ENCODE measurements at places on chromosomes 2 and 18.

DNA sequence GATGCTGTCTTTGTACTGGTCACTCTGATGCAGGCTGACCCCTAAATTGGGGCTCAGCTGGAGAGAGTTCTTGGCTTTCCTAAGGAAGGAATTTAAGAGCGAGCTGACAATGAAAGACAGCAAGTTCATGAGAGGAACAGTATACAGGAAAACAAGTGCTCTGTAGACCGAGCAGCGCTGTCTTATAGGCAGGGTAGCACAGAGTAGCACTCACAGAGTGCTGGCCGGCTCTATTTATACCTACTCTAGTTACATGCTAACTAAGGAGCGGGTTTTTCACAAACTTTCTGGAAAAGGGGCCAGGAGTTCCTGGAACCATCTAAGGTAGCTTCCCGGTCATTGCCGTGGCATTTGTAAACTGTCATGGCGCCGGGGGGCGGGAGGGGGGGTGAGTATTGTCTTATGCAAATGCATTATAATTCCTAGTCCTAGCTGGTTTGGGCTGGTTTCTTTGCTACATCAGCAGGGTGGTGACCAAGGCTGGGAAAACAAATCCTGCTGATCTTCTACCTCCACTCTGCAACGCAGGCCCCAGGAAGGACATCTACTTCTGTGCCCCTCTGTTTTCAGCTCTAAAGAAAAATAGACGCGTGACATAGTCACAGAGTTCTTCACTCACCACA is 31.6 kb upstream of the MAP3K20 start:
- DNase-seq: no peak

DNA sequence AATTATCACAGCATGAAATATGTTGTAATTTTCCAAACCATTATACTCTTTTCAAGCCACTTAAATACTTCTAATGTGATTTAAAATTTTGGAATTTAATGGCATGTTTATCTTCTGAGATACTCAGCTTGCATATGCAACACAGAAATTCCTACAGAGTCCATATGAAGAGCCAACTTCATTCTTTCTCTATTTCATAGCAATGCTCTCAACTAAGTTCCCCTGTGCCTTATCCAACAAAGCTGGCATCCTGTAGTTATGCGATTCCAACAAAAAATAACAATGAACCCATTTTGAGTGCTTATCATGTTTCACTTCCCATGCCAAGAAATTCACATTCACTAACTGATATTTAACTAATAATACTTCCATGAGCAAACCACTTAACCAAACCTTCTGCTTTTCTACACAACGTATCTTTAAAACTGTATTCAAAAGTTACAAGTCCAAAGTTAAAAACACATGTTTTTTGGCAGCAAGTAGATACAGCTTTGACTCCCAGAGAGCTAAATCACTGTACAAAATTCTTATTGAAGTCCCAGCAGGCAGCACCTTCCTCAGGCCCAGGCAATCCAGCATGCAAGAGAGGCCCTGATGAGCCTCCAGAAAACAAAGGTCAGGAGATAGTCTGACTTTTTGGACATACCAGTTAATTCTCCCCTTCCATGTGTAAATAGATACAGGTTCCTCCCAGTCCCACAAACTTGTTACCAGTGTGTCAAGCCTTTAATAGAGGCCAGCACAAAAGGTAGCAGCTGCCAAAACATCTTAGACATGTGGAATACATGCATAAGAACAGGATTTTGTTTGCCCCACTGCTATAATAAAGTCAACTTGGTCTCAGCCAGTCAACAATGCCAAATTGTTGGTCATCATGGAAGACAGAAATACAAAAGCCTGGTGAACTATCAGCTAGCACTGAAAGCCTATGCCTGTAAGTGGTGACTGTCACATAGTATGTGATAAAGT is 113.1 kb upstream of the WDR75 start:
- DNase-seq: no peak

GRCh38 chr2:54492335-54492734 is 36.2 kb downstream of the SPTBN1 start:
- DNase-seq: no peak

DNA sequence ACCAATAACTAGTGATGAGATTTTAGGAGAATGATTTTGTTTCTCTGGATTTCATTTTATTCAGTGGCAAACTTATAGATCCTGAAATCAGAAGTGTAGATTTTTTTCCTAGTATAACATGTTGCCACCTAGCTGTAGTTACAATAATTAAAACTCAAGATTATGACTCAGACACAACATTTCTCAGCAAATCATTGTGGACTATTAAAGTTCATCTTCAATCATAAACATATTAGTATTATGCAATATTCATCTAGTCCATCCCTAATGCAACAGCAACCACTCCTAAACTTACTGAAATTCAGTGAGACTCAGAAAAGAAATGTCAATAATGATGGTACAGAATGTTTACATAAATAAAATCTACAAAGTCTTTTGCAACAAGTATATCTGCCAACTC is 51.3 kb downstream of the USP34 start:
- DNase-seq: no peak

DNA sequence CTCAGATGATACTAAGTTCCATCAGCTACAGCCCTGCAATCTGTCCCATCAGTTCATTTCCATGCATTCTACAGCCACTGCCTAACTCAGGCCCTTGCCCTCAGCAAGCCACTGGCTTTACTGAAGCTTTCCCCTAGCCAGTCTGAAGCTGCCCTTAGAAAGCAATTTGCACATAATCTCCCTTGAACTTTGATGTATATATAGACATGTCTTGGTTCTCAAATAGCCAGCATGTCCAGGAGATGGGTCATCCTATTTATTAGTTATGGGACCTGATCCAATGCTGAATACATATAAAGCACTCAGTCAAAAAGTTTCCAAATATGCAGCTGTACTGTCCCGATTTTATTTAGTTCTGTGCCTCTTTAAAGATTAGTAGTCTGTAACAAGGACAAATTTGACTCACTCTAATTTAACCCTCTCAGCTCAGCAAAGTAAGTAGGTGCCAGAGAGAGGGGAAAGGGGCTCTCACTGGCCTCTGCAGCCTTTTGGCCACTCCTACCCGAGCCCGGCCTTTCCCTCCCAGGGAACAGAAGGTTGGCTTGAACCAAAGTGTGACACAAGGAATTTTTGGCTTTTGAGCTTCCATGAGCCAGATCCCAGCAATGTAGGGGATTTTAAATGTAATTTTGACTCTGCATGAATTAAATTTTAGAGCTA is 70.7 kb downstream of the CCDC93 start:
- DNase-seq: no peak

- no peak for DNase-seq
These were observed 14.4 kb upstream of the TMEM131 start for GRCh38 chr2:98009887-98010760.

DNA sequence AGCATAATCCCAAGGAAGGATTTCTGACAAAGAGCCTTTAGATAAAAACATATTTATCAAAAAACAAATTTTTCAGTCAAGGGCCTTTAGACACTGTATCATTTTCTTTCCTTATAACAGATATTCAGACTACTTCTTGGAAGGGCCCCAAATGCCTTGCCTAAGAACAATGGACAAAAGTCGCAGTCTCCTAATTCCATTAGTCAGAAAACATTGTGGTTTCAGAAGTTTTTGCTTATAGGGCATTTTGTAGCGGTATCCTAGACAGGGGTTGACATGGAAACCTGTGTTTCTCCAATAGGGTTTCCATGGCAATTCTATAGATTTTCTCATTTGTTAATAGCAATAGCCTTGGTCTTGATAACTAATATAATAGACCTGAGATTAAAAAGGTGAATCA is 36.7 kb upstream of the AGPS start:
- no peak for DNase-seq

DNA sequence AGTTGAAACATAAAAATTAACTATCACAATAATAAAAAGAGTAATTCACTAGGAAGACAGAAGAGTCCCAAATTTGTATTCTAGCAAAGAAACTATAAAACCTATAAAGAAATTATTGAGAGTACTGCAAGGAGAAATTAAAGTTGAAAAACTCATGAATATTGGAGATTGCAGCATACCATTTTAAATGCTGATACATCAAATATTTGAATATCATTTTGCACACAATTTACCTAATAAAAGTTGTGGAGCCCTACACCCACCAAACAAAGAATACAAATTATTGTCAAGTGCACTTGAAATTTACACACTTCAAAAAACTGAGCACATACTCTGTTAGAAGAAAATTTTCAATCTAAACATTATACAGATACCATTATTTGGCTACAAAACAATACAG is 531.6 kb upstream of the SMIM21 start:
- DNase-seq: no peak

- no peak for DNase-seq
These were observed 195.4 kb downstream of the SPP2 start for GRCh38 chr2:234245945-234246344.

DNA sequence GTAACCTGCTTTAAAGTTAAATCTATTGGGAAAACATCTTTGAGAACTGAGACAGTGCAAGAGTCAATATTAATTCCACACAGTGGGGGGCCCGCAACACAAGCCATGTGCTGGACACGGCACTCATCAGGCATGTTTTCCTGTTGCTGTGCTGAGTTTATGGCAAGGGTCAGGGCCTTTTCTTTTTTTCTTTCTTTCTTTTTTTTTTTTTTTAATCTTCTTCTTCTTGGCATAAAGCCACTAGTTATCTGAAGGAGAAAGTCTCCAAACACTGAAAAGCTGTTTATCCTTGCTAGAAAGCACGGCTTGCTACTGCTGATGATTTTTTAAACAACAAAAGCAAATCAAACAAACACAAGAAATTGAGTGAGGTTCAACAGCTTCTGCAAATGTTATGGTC is 252.1 kb downstream of the ZNF521 start:
- DNase-seq: no peak

DNA sequence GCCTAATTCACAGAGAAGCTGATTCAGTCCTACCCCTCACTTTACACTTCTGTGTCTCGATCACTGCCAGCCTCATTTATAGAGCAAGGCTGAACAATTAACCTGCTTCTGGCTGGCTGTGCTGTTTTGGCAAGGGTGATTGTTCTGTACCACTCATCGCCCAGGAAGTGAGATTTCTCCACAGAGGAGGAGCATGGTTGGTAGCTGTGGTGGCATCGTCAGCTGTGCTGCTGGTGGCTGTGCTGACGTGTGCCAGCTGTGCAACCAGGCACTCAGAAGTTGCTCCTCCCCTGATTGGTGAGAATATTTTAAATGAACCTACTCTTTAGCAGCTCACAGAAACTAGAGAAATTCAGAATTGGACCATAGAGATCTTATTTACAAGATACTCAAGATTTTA is 158.3 kb downstream of the EML6 start:
- DNase-seq: no peak

- DNase-seq: no peak
These were observed 102.6 kb upstream of the DAPL1 start for GRCh38 chr2:158692372-158693103.

DNA sequence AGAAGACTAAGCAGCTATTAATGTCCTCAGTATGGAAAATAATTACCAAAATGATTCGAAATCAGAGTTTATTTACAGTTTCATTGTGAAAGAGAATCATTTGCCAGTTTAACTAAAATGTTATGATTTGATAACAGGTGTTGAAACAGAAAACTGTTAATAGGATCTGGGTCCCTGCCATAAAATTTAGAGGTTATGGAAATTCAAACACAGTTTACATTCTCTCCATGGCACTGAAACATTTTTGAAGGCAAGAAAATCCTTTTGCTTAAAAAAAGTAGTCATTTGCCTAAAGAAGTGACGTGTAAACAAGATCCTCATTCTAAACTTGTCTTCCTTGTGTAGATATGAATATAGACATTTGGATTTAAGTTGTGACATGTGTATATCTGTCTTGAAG is 743.8 kb downstream of the SLC4A3 start:
- DNase-seq: no peak

All from stimulated activated CD4-positive, alpha-beta T cell treated with anti-CD3 and anti-CD28 coated beads, Interleukin-15, amount 100 ng/mL, for 1 hour (primary cell).